ENCODE measurements at places on chromosomes 13 and 19.

DNA sequence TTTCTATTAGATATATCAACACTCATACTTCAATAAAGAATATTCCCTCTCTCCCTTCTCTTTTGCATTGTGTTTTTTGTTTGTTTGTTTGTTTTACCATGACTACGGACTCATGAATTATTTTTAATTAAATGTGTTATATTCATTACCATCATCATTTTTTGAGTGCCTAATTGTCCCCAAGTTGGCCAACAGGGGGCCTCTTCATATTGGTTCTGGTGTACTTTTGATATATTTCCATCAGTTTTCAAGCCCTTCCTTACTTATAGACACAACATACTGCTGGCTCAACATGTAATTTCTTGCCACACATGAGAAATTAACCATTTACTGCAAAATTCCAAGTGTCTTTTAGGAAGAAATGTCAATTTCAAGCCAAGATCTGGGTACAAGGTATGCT lies 54.5 kb upstream of the GPC6 start:
- DNase-seq: no peak

DNA sequence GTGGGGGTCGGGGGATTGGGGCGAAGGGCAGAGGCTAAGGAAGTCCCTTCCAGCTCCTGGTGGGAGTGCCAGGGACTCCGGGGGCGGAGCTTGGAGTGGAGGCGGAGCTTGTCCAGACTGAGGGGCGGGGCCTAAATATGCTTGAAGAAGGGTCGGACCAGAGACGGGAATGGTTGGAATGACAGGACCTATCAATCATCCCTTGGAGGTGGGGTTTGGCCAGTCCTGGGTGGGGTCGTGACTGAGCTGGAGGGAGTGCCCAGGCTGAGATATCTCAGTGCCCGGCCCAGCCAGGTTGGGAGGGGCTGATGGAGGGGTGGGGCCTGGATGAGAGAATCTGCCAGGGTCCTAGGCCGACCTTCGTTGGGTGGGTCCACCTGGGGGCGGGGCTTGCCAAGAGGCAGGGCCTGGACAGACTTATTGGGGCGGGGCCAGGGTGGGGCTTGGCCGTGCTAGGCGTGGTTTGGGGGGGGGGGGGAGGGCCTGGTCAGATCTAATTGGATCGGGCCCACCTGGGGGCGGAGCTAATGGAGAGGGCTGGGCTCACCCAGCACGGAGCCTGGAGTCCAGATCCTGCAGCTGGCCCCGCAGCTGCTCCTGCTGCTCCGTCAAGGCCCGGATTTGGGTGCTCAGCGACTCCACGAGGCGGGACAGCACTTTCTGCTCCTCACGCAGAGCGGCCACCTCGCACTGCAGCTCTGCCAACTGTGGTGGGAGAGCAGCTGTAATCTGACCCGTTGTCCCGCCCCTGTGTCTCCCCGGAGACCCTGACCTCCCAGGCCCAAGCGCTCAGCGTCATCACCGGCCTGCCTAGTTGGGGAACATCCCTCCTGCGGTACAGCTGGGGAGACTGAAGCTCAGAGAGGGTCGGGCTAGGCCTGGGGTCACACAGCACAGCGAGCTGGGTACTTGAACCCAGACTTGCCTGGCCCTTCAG lies 2.6 kb upstream of the WIZ start:
- peak; percentile 16 for DNase-seq

DNA sequence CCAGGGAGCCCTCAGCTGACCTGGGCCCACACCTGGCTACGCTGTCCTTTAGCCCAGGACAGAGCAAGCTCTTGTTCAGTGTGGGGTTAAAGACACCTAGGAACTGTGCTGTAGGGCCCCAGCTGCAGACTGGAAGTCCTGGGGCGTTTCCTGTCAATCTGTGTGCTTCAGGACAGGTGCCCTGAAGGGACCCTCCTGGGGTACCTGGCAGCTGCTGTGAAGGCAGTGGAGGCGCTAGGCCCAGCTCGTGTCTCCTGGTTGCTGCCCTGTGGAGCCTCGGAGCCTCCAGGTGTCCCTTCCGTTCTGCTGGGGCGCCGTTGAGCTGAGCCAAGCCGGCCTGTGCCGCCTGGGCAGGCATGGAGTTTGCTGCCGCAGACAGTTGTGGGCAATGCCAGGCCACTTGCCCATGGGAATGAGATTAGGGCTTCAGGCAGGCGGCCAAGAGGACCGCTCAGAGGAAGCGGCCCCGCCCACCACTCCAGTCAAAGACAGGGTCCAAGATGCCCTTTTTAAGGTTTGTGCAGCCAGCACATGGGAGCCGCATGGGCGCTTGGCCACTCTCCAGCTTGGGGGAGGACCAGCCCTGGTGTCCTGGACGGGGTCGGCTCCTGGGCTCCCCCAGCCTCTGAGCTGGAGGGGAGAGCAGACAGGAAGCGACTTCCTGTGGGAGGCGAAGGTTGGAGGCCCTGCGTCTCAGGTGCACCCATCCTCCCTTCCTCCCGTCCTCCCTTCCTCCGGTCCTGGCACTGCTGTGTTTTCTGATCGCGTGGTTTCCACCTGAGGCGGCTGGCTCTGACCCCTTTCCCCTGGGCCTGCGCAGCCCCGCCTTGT lies 4.0 kb downstream of the PTBP1 start:
- DNase-seq: no peak

DNA sequence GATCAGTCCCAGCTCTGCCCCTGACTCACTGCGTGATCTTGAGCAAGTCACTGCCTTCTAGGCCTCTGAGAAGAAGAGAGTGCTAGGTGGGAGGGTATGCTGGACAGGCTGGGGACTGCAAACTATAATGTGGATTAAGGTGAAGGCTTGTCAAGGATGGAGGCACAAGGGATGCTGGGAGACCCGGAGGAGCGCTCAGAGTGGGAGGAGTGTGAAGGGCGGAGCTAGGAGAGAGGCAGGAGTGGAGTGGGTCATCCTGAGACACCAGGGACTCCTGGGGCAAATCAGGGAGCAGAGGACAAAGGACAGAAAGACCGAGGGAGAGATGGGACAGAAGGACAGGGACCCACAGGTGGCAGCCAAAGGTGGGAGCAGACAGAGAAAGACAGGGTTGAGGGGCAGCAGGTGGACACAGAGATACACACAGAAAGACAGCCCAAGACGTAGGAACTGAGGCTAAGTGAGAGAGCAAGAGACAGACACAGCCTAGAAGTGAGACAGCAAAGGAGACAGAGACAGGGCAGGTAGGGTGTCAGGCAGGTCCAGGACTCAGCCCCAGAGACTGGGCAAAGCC lies 2.6 kb downstream of the GRIK5 start:
- DNase-seq: no peak

DNA sequence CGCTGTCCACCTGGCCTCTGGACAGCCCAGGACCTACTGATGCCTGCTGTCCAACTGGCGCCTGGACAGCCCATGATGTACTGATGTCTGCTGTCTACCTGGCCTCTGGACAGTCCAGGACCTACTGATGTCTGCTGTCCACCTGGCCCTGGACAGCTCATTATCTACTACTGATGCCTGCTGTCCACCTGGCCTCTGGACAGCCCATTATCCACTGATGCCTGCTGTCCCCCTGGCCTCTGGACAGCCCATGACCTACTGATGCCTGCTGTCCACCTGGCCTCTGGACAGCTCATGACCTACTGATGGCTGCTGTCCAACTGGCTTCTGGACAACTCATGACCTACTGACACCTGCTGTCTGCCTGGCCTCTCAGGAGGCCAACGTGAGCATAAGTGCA lies 208.1 kb downstream of the TEX29 start:
- no peak for DNase-seq

GRCh38 chr13:73036566-73036965 lies 22.2 kb upstream of the KLF5 start:
- no peak for DNase-seq

GRCh38 chr19:34669305-34669704 lies 7.7 kb downstream of the SCGB2B2 start:
- DNase-seq: no peak

GRCh38 chr13:48891586-48891985 lies 84.1 kb upstream of the FNDC3A start:
- no peak for DNase-seq

DNA sequence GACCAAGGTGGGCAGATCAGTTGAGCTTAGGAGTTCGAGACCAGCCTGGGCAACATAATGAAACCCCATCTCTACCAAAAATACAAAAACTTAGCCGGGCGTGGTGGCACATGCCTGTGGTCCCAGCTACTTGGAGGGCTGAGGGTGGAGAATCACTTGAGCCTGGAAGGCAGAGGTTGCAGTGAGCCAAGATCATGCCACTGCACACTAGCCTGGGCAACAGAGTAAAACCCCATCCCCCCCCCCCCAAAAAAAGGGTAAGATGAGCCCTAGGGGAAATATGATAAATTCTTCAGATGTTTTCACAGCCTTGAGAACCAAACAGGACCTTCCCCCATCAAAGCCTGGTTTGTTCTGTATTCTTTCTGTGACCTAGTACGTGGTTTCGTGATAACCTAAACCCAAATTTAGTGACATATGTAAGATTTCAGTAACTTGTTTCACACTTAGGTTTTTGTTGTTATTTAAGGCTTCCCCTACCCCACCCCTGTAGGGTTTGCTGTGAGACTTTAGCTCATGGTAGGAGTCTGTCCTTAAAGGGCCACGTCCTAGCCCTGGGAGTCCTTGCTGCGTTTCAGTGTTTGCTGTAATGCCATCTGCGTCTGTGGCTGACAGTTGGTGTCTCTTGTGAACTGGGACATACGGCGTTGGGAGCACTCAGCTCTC lies 49.6 kb downstream of the MYO9B start:
- DNase-seq: no peak

DNA sequence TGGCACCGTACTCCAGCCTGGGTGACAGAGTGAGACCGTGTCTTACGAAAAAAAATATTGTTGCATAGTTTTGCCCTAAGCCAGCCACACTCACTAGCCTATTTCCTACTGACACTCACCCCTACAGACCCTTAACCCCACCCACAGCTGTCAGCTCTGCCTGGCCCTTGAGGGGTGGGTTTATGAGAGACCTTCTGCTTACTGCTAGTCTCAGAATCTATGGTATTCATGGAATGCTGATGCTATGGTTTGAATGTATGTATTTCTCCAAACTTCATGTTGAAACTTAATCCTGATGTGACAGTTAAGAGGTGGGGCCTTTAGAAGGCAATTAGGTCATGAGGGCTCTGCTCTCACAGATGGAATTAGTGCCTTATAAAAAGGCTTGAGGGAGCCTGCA lies 79.2 kb upstream of the LRCH1 start:
- no peak for DNase-seq

DNA sequence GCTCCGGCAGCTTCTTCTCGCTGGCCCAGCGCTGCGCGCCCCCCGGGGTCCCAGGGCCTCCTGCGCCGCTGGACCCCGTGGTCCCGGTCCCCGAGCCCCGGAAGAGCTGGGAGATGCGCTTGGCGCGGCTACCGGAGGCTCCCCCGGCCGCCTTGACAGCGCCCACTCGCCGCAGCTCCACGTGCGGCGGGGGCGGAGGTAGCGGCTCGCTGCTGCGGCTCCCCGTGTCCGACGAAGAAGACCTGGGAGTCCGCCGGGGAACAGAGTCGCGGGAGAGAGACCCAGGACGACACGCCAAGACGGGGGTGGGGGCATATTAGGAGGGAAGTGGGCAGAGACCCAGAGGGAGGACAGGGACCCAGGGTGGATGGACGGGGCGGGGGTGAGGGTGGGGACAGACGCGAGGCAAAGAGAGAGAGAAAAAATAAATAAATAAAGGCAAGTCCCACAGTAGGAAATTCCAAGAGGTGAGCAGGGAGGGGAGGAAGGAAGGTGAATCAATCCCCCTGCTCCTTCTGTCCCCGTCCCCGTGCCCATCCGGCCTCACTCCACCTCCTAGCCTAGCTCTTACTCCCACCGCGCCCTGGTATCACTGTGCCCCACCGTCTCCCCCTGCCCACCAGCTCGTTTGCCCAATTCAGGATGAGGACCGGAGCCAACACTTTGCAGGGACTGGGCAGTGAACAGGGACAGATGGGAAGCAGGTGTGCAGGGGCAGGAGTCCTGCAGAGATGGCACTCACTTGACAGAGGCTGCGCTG lies 826 bp downstream of the RASIP1 start:
- no peak for DNase-seq

DNA sequence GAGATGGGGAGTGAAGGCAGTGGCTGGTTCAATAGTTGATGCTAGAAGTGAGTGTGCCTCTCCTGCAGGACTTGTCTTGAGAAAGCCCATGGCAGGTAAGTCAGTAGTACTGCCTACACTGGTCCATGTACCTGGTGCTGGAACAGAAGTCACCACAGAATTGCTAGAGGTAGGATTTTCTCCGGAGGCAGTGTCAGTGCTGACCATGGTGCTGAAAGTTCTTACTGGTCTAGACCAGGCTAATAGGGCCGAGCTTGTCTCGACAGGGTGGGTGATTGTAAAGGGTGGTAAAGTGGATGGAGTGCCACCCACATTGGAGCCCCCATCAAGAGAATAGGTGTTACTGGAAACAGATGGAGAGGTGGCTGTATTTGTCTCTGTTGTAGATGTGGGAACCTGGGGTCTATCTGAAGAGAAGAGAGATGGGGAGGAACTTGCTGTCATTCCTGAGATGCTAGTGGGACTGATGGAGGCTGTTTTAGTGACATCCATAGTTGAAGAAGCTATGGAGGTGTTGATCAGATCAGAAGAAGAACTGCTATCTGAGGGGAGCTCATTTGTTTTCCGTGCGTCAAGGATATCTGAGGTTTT lies 36.6 kb downstream of the MUC16 start:
- DNase-seq: no peak

GRCh38 chr13:49213997-49214916 lies 5.9 kb upstream of the MLNR start:
- no peak for DNase-seq

- DNase-seq: peak; percentile 27
Observed at GRCh38 chr19:58033741-58034476, at the start of gene ZSCAN1. Gene ZSCAN1, plus strand, starts transcription at chr19:58034025. Its CDS starts 3,812 bp downstream, at chr19:58037837.

- no peak for DNase-seq
Observed at GRCh38 chr13:55606045-55606665, 1534.6 kb upstream of the PRR20A start.

DNA sequence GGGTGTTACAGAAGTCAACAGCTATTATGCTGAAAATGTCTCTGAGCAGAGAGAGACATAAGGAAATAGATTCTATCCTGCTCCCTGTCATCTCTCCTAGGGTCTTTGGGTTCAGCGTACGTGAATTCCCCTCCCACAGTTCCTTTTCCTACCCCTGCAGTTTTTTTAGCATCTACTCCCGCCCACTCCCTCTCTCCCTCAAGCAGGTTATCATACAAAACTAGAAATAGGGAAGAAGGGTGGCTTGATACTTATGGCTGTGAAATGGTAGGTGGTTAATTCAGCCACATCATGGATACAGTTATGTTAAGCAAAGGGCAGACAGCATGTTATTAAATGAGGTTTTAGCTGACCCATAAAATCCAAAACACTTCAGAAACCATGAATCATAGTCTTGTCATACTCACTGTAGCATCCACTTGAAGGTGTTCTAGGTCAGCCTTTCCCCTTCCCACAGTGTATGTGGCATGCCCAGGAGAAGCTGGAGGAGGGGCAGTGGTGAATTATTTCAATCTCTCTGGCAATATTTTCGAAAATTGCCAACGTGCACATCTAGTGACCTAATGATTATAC lies 236.8 kb upstream of the SERP2 start:
- DNase-seq: no peak

- no peak for DNase-seq
Observed at GRCh38 chr13:73922493-73923393, 211.5 kb downstream of the KLF12 start.

GRCh38 chr13:51004111-51004865 lies 94.7 kb downstream of the RNASEH2B start:
- no peak for DNase-seq

Measured in stimulated activated CD4-positive, alpha-beta T cell treated with anti-CD3 and anti-CD28 coated beads, Interleukin-4, amount 100 ng/mL, for 48 hours (primary cell).